Endothelial cell (in vitro differentiated cells): ENCODE measurements at places on chromosomes 2 and 18. TPM values are rescaled to one million over a fixed set of nuclear protein-coding genes. Genes with fewer than 3 reads are reported as not detected.

ACMSD gene
- total RNA-seq = not detected

BABAM2 gene
- 40.2 TPM for total RNA-seq

IL36B gene
- total RNA-seq = not detected

DNA sequence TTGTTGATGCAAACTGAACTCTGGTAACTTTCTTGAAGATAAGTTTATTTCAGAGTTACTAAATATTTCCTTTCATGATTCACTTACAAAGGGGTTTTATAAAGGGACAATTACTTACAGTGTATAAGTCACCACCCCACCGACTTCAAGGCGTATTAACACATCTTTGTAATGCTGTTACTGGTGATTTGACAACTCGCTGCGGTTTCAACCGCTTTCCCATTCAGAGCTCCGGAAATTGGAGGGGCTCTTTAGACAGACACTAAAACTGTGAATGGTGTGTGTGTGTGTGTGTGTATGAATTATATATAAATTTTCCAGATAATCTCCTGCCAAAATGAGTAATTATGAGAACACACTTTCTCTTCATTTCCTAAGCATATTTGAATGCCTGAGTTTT lies 4.9 kb downstream of the TM4SF20 start:
- DNase-seq = no peak
- H3K36me3 ChIP-seq = no peaks in the 10 kb centered on the region
- no peak overlapping the region for H3K27ac ChIP-seq
- no peaks in the 10 kb centered on the region for H3K4me1 ChIP-seq
- no peaks in the 10 kb centered on the region for H3K27me3 ChIP-seq
- no peak overlapping the region for H3K4me3 ChIP-seq

DNA sequence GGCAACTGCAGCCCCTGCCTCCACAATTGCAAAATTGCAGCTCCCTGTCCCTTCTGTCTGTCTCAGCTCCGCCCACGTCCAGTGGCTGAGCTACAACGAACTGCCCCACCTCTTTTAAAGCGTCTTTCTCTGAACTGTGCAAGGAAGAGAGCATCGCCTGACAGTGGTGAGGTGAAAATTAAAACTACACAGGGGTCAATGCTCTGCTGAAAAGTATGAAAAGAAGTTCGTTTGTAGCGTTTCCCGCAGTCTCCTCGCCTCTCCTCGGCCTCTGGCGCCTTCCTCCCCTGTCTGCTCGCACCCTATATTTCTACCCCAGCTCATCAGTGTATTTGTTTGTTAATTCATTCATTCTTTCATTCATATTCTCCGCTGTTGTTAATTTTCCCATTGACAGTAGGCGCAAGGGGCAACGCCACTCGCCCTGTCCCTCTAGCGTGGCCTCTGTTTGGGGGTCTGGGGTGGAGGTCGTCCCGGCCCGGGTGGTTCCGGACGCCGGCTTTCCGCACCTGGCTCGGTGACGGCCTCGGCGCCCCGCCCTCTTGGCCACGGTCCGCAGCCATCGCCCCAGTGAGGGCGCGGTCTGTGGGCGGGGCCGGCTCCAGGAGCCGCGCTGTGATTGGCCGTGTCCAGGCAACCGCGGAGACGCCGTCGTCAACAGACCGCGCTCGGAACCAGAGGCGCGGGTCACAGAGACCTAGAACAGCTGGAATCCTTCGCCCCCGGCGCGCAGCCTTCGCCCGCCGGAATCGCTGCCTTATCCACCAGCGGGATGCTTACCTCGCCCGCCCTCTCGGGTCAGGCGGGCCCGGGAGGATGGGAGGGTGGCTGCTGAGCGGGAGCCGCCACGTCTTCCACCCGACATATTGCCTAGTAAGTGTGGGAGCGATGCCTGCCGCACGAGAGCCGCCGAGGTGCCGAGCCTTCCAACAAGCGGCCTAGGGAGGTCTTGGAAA lies at the start of gene VWA3B:
VWA3B (plus strand) TSS at position 677 of the 956 bp plus-strand sequence. CDS start 5,926 bp downstream, outside the sequence.
- peaks cover 6% of the 10 kb centered on the region for H3K27me3 ChIP-seq
- peak within 1 kb of the TSS; percentile 70 for H3K27ac ChIP-seq
- peak within 1 kb of the TSS; percentile 88 for H3K4me3 ChIP-seq
- H3K36me3 ChIP-seq = no peaks in the 10 kb centered on the region
- peaks cover 20% of the 10 kb centered on the region for H3K4me1 ChIP-seq

GRCh38 chr2:222320436-222321395 lies 21.9 kb upstream of the PAX3 start:
- H3K27me3 ChIP-seq = peaks cover 11% of the 10 kb centered on the region
- H3K4me3 ChIP-seq = peak overlapping the region; percentile 88
- DNase-seq = no peak
- peak overlapping the region; percentile 72 for H3K27ac ChIP-seq
- peaks cover 8% of the 10 kb centered on the region for H3K4me1 ChIP-seq

DNA sequence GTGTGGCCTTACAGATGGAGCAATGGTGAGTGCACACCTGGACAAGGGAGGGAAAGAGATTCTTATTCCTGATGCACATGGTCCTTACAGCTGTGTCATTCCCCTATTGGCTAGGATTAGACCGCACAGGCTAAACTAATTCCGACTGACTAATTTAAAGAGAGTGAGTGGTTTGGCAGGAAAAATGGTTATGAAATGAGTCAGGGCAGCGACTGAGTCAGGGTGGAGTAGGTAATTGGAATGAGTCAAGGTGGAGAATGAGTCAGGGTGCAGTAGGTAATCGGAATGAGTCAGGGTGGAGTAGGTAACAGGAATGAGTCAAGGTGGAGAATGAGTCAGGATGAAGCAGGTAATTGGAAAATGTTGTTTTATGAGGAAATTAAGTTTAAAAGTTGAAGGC lies 1353.7 kb upstream of the LRRTM1 start:
- H3K4me3 ChIP-seq = no peak overlapping the region
- peaks cover 2% of the 10 kb centered on the region for H3K27me3 ChIP-seq
- peaks cover 4% of the 10 kb centered on the region for H3K36me3 ChIP-seq
- DNase-seq = no peak

DNA sequence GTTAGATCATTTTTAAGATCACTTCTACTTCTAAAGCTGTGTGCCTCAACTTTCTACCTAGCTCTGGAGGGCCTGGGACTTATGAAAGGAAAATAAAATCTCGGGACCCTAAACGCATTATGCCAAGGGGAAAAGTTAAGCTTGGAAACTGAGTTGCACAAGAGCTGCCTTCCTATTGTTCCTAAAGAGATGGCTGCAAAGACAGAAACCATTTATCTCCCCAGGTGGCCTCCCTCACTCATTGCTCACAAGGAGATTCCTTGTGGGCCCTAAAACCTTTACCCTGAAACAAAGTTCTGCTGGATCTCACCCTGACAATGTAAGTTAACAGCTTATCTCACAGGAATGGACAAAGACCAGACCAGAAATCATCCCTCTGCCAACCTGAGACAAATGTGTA lies 26.8 kb downstream of the TUBB6 start:
- no peak for DNase-seq
- H3K36me3 ChIP-seq = peaks cover 31% of the 10 kb centered on the region
- H3K27ac ChIP-seq = no peak overlapping the region
- peaks cover 17% of the 10 kb centered on the region for H3K4me1 ChIP-seq

GRCh38 chr2:218925434-218925833 lies 34.0 kb upstream of the CDK5R2 start:
- peaks cover 17% of the 10 kb centered on the region for H3K36me3 ChIP-seq
- H3K4me1 ChIP-seq = no peaks in the 10 kb centered on the region
- H3K4me3 ChIP-seq = no peak overlapping the region
